Cardiac muscle cell (in vitro differentiated cells and primary cell): ENCODE measurements at places on chromosomes 4 and X. TPM values are rescaled to one million over a fixed set of nuclear protein-coding genes. Genes with fewer than 3 reads are reported as not detected.

DNA sequence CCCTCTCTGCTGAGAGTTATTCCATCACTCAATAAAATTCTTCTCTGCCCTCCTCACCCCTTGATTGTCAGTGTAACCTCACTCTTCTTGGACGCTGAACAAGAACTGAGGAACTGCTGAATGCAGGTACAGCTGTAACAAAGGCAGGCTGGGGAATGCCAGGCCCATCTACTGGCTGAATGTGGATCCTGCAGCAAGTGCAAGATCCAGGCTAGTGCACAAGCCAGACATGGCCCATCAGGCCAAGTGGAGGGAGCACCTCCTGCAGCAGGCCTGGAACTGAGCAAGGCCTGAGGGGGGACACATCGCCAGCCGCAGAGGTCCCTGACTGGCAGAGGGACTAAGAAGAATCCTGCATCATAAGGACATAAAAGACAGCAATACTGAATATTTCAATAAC is 411.8 kb upstream of the PCDH10 start:
- no peaks in the 10 kb centered on the region for H3K36me3 ChIP-seq
- no peak overlapping the region for H3K4me3 ChIP-seq
- no peak overlapping the region for H3K27ac ChIP-seq
- H3K4me1 ChIP-seq: no peaks in the 10 kb centered on the region

DNA sequence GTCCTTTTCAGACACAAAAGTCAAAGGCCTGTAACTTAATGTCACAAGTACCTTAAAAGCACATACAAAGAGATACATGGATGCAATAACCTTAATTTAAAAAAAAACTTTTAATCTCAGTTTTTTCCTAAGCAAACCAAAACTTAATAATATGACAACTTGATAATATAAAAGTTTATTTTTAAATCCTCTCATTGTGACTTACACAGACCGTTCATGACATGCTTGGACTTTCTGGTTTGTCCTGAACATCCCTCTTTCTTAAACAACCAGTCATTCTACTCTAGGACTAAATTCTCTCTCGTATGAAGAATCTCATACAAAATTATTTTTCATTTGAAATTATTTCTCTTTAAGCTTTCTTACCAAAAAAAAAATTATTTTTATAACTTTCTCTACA is 43.1 kb upstream of the CYP2U1 start:
- H3K27ac ChIP-seq: no peak overlapping the region
- no peaks in the 10 kb centered on the region for H3K4me1 ChIP-seq
- H3K4me3 ChIP-seq: no peak overlapping the region

DNA sequence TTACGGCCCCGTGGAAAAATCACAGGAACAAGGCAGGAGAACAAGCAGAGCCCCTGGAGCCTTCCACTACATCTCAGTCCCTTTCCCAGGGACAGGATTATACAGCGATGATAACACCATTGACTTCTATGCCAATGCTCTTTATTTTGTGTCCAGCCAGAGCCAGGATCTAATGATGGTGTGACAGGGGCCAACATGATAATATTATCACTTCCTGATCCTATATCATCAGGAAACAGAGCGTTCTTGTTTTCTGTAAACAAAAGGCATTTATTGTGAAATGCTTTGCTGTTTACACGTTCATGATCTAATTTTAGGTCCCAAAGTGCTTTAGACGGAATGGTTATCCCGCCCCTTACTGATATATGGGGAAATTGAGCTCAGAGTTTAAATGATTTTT is 12.8 kb downstream of the TMPRSS11E start:
- no peaks in the 10 kb centered on the region for H3K36me3 ChIP-seq
- DNase-seq: no peak
- no peaks in the 10 kb centered on the region for H3K4me1 ChIP-seq
- no peak overlapping the region for H3K4me3 ChIP-seq
- H3K27me3 ChIP-seq: no peaks in the 10 kb centered on the region

- no peak overlapping the region for H3K4me3 ChIP-seq
- H3K4me1 ChIP-seq: no peaks in the 10 kb centered on the region
- no peak overlapping the region for H3K27ac ChIP-seq
- DNase-seq: no peak
- no peaks in the 10 kb centered on the region for H3K27me3 ChIP-seq
Measured at GRCh38 chrX:11952176-11952720, 186.0 kb upstream of the FRMPD4 start.

GRCh38 chr4:80202741-80203553 is 5.6 kb downstream of the PRDM8 start:
- no peaks in the 10 kb centered on the region for H3K4me1 ChIP-seq
- H3K36me3 ChIP-seq: no peaks in the 10 kb centered on the region
- H3K27ac ChIP-seq: no peak overlapping the region
- peak overlapping the region; percentile 44 for H3K4me3 ChIP-seq

GRCh38 chr4:8914461-8915171 is 43.0 kb upstream of the HMX1 start:
- peaks cover 56% of the 10 kb centered on the region for H3K27me3 ChIP-seq
- DNase-seq: no peak
- H3K27ac ChIP-seq: no peak overlapping the region
- H3K4me1 ChIP-seq: no peaks in the 10 kb centered on the region
- H3K36me3 ChIP-seq: no peaks in the 10 kb centered on the region

DNA sequence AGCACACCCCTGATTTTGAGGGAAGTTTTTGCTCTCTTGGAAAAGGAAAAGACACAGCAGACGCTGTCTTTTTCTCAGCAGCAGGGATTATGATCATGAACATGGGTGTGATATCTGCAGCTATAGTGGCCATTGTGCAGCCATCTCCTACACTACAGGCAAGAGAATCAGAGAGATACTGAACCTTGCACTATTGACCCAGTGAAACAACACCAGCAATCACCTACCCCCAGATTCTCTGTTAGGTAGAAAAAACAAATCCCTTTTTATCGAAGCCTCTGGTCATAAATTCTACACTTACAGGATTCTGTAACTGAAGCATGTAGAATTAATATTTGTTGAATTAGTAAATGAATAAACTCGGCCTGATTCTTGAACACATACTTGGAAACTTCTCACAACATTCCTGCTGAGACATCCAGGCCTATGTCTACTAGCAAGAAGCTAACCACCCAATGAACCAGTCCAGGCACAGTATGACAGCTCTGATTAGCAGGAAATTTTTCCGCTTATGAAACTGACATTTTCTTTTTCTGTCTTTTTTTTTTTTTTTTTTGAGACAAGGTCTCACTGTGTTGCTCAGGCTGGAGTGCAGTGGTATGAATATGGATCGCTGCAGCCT is 5.0 kb upstream of the AFAP1 start:
- peaks cover 12% of the 10 kb centered on the region for H3K4me1 ChIP-seq
- H3K4me3 ChIP-seq: no peak overlapping the region
- H3K27ac ChIP-seq: no peak overlapping the region
- no peaks in the 10 kb centered on the region for H3K36me3 ChIP-seq

- H3K4me3 ChIP-seq: no peak overlapping the region
- peaks cover 4% of the 10 kb centered on the region for H3K4me1 ChIP-seq
- H3K36me3 ChIP-seq: no peaks in the 10 kb centered on the region
Measured at GRCh38 chr4:8427262-8427661, 13.3 kb downstream of the ACOX3 start.

DNA sequence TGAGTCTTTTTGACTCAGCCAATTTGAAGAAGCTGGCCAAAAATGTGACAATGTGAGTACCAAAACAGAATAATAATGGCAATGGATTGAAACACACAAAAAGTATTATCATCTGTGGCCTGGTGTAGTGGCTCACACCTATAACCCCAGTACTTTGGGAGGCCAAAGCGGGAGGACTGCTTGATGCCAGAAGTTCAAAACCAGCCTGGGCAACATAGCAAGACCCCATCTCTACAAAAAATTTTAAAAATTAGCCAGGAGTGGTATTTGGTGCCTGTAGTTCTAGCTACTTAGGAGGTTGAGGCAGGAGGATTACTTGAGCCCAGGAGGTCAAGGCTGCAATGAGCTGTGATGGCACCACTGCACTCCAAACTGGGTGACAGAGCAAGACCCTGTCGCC is 41.5 kb downstream of the PLK4 start:
- no peak overlapping the region for H3K27ac ChIP-seq
- H3K36me3 ChIP-seq: peaks cover 25% of the 10 kb centered on the region
- no peak for DNase-seq
- no peak overlapping the region for H3K4me3 ChIP-seq

DNA sequence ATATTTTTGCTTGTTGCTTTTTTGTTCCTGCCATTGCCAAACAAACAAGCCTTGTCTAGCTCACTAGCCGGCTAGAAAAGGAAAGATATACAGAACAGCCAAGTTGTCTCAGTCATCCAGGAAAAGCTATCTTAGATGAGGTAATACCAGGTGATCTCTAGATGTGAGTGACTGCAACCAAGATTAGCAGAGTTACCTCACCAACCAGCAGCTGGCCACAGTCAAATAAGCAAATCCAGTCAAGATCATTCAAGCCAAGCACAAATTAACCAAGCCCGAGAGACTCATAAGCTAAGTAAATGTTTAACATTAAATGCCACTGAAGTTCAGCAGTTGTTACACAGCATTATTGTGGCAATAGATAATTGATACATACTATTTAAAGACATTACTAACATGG is 108.6 kb downstream of the CENPC start:
- H3K36me3 ChIP-seq: no peaks in the 10 kb centered on the region
- no peaks in the 10 kb centered on the region for H3K27me3 ChIP-seq
- H3K4me1 ChIP-seq: no peaks in the 10 kb centered on the region

- no peak overlapping the region for H3K27ac ChIP-seq
- no peaks in the 10 kb centered on the region for H3K36me3 ChIP-seq
- H3K4me3 ChIP-seq: no peak overlapping the region
- no peaks in the 10 kb centered on the region for H3K4me1 ChIP-seq
- H3K27me3 ChIP-seq: no peaks in the 10 kb centered on the region
Measured at GRCh38 chr4:80876810-80877209, 153.7 kb upstream of the BMP3 start.

DNA sequence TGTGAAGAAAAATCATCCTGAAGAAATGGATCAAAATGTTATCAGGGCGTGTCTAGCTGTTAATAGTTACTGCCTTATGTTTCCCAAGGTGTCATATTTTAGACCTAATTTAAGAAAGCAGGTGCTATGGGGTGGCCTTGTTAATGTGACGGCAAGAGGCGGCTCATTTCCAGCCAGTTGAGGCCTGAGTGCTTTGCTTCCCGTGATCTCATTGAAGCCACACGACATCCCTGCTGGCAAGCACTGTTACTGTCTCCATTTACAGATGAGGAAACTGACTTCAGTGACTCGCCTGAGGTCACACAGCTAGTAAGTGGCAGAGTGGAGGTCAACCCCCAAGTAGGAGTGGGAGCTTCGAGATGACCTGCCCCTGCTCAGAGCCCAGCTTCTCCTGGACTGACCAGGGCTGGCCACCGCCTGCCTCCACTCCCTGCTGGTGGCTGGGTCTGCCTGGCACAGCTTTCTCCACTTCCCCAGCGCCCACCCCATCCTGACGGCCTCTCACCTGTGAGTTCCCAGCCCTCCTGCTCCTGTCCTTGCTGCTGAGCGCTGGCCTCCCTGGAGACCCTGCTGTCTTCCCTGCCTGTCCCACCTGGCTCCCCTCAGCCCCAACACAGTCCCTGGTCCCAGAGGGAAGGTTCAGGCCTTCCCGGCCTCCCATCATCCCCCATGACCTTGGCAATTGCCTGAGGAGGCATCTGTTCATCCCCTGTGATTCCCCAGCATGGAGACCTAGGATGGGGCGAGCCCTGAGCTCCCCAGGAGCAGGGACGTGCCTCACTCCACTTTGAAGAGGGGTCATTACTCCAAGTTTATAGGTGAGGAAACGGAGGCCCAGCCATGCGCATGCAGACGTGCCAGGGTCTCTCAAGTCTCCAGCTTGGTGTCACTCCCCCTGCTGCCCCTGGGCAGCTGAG is 47.7 kb upstream of the SORCS2 start:
- no peaks in the 10 kb centered on the region for H3K27me3 ChIP-seq
- DNase-seq: no peak
- no peak overlapping the region for H3K4me3 ChIP-seq

DNA sequence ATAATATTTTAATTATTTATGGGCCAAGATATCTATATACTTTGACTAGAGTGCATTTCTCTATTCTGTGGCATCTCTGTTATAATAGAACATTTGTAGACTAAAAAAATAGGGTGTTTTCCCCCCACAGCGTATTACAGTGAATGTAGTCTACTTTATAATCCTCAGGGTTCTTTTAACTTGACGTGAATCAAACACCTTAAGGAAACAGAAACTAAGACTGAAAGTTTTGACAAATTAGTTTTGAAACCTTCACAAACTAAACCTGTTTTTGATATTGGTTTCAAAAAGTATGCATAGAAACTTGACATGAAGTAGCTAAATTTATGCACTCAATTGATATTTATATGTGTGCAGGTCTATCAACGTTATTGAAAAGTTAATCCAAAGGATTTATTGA is 1963.1 kb upstream of the TENM3 start:
- H3K27me3 ChIP-seq: no peaks in the 10 kb centered on the region
- no peak overlapping the region for H3K27ac ChIP-seq
- H3K4me1 ChIP-seq: no peaks in the 10 kb centered on the region
- no peak overlapping the region for H3K4me3 ChIP-seq
- no peak for DNase-seq
- H3K36me3 ChIP-seq: no peaks in the 10 kb centered on the region

DNA sequence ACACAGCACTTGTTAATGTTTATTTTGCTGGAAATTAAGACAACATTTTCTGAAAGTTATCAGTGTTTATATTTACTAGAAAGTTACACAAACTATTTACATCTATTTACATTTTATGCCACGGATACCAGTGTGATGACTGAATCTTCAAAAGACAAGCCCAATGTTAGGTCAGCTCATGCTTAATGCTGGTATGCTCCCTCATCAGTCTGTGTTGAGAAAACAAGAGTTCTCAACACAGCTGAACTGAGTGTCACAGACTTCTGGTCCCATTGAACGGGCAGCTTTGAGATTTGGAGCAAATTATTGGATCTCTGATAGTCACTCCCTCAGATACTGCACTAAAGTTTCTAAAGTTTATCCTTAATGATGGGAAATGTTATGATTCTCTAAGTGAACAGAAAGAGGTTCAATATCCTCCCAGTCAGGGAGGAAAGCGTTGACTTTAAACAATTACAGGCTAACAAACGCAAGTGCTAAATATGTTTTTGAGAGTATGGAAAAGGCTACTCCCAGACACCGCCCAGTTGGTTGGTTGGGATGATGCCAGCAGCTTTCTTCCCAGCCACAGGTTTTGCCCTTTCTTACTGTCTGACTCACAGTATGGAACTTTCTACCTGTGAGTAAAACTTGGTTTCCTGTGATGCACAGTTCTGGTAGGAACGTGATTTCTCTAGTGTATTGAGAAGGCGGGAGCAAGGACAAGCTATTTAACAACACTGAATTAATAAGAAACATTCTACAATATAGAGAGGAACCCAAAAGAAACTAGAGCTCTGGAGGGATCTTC is 1293.6 kb upstream of the TENM3 start:
- DNase-seq: no peak
- H3K4me3 ChIP-seq: no peak overlapping the region
- no peaks in the 10 kb centered on the region for H3K36me3 ChIP-seq
- H3K4me1 ChIP-seq: no peaks in the 10 kb centered on the region
- no peaks in the 10 kb centered on the region for H3K27me3 ChIP-seq

CT45A3 gene
- not detected in 2 replicates for total RNA-seq

CXCR3 gene
- total RNA-seq: not detected in 2 replicates

SMIM10 gene
- 2.4 and 2.6 TPM in 2 replicates for total RNA-seq
